GM23248 (cell line): ENCODE measurements at places on chromosomes 6 and 20. TPM values are rescaled to one million over a fixed set of nuclear protein-coding genes. Genes with fewer than 3 reads are reported as not detected.

GRCh38 chr6:22568854-22569253, 512 bp upstream of the HDGFL1 start:
- H3K27ac ChIP-seq, result no peak overlapping the region
- H3K4me1 ChIP-seq, result no peaks in the 10 kb centered on the region
- no peaks in the 10 kb centered on the region for H3K27me3 ChIP-seq
- no peak for DNase-seq

DNA sequence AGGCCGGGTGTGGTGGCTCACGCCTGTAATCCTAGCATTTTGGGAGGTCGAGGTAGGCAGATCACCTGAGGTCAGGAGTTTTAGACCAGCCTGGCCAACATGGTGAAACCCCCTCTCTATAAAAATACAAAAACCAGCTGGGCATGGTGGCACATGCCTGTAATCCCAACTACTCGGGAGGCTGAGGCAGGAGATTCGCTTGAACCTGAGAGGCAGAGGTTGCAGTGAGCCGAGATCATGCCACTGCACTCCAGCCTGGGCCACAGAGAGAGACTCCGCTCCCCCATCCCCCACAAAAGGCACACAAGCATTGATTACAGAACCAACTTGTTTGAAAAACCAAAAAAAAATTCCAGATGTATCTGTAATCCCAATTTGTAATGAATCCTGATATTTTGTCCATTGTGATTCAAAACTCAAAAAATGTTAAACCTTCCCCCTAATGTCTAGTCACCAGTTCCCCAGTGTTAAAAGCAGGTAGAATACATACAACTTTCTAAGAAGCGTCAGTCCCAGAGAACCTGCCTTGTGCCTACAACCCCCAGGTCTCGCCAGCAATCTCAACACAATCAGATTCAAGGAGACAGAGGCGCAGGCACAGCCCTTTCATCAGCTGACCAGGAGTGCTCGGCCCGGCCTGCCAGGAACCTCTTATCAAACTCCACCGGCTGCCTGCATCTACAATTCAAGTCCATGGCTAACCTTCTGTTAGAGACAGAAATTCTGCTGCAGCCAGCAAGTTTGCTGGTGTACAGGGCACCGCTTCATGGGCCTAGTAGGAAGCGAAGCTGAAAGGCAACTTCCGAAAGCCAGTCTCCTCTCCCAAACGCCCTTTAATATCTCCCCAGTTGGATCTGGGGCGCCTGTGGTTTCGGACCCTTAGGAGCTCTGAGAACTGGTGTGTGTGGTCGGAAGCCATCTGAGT, 2.1 kb downstream of the EZR start:
- H3K4me3 ChIP-seq, result peak overlapping the region; percentile 89
- 0 out of 2 replicates have a peak overlapping the region, but pooled peaks have one; percentile 83 for H3K27ac ChIP-seq
- H3K36me3 ChIP-seq, result no peaks in the 10 kb centered on the region
- no peaks in the 10 kb centered on the region for H3K27me3 ChIP-seq
- DNase-seq, result peak; percentile 24
- H3K4me1 ChIP-seq, result peaks cover 25% of the 10 kb centered on the region

GRCh38 chr6:139925894-139926641, 551.6 kb upstream of the CITED2 start:
- H3K27ac ChIP-seq, result no peak overlapping the region
- no peaks in the 10 kb centered on the region for H3K36me3 ChIP-seq
- H3K4me3 ChIP-seq, result no peak overlapping the region
- H3K27me3 ChIP-seq, result no peaks in the 10 kb centered on the region

DNA sequence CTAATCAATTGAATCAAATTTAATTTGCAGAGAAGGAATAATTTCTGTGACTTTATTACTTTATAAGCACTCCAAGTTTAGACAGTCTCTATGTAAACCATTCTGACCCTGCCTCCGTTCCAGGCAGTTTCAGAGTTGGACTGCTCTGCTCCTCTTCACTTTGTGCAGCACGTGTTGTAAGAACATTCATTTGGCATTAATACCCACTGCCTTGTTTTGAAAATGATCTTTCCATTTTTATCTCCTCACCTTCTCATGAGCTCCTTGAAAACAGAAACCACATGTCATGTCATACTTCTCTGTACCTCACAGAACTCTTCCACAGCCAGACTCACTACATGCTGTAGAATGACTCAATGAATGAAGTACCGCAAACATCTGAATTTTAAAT, 25.5 kb downstream of the SLC22A1 start:
- H3K27me3 ChIP-seq, result no peaks in the 10 kb centered on the region
- no peak for DNase-seq
- H3K36me3 ChIP-seq, result no peaks in the 10 kb centered on the region
- no peak overlapping the region for H3K27ac ChIP-seq
- H3K4me1 ChIP-seq, result no peaks in the 10 kb centered on the region

GRCh38 chr20:15703171-15703911, 869.9 kb downstream of the KIF16B start:
- no peak overlapping the region for H3K27ac ChIP-seq
- peak; percentile 84 for DNase-seq
- H3K4me1 ChIP-seq, result peaks cover 14% of the 10 kb centered on the region
- no peaks in the 10 kb centered on the region for H3K27me3 ChIP-seq
- no peak overlapping the region for H3K4me3 ChIP-seq

GRCh38 chr6:106159531-106159940, 73.4 kb downstream of the PRDM1 start:
- H3K27ac ChIP-seq, result peak overlapping the region; percentile 88
- no peaks in the 10 kb centered on the region for H3K36me3 ChIP-seq
- no peak overlapping the region for H3K4me3 ChIP-seq
- H3K27me3 ChIP-seq, result no peaks in the 10 kb centered on the region
- peak; percentile 97 for DNase-seq
- H3K4me1 ChIP-seq, result peaks cover 67% of the 10 kb centered on the region

- H3K27ac ChIP-seq, result peak overlapping the region; percentile 52
- H3K4me3 ChIP-seq, result no peak overlapping the region
- H3K36me3 ChIP-seq, result no peaks in the 10 kb centered on the region
- peaks cover 32% of the 10 kb centered on the region for H3K4me1 ChIP-seq
- DNase-seq, result peak; percentile 93
These were observed 8.4 kb upstream of the NUP153 start for GRCh38 chr6:17714879-17715851.

GRCh38 chr6:139447656-139447975, 73.2 kb upstream of the CITED2 start:
- no peaks in the 10 kb centered on the region for H3K27me3 ChIP-seq
- no peak overlapping the region for H3K27ac ChIP-seq
- no peaks in the 10 kb centered on the region for H3K36me3 ChIP-seq
- H3K4me3 ChIP-seq, result no peak overlapping the region
- H3K4me1 ChIP-seq, result peaks cover 15% of the 10 kb centered on the region

DNA sequence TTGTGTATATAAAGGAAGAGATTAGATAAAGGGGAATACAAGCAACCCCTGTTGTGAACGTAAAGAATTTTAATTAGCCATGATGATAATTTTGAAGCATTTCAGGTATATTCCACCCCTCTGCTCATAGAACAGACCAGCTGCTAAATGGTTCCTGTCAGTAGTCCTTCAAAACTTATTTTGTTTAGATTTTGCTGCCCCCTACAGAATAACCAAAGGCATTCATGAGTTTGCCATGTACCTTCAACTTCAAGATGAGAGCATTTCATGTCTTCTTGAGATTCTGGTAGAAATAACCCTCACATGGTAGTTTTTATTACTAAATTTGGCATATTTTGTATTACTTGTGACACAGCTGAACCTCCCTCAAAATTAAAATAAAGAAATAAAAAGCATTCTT, 1586.7 kb downstream of the HACE1 start:
- no peak overlapping the region for H3K27ac ChIP-seq
- no peaks in the 10 kb centered on the region for H3K27me3 ChIP-seq
- no peaks in the 10 kb centered on the region for H3K4me1 ChIP-seq
- no peak for DNase-seq
- H3K4me3 ChIP-seq, result no peak overlapping the region
- no peaks in the 10 kb centered on the region for H3K36me3 ChIP-seq

- DNase-seq, result peak; percentile 63
- H3K27ac ChIP-seq, result peak overlapping the region; percentile 36
- no peaks in the 10 kb centered on the region for H3K27me3 ChIP-seq
- H3K4me1 ChIP-seq, result peaks cover 36% of the 10 kb centered on the region
- peak overlapping the region; percentile 97 for H3K4me3 ChIP-seq
These were observed 1.3 kb downstream of the HMGA1 start for GRCh38 chr6:34237722-34238584.

GRCh38 chr6:155399745-155400653, 55.6 kb downstream of the NOX3 start:
- no peak for DNase-seq
- H3K4me1 ChIP-seq, result peaks cover 6% of the 10 kb centered on the region
- no peaks in the 10 kb centered on the region for H3K36me3 ChIP-seq
- H3K27ac ChIP-seq, result no peak overlapping the region
- no peaks in the 10 kb centered on the region for H3K27me3 ChIP-seq

DNA sequence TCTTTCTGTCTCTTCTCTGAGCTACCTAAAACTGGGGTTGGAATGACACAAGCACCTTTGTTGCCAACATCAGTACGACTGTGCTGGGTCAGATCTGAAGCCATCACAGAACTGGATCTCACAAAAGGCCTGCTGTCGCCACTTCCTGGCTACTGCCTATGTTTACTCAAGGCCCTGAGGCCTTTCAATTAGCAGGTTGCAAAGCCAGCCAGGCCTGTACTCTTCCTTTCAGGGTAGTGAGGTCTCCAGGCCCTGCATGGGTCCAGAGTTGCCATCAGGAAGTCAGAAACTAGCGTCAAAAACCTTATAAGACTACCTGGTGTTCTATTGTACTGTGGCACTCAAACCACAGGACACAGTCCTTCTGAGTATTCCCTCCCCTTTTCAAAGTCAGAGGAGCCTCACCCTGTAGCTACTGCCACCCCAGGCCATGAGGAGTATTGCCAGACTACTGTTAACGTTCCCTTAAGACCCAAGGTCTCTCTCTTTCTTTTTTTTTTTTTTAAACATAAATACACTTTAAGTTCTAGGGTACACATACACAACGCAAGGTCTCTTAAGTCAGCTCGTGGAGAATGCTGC, 937.4 kb upstream of the GJE1 start:
- no peak overlapping the region for H3K4me3 ChIP-seq
- no peaks in the 10 kb centered on the region for H3K36me3 ChIP-seq
- H3K4me1 ChIP-seq, result no peaks in the 10 kb centered on the region
- no peak for DNase-seq
- no peaks in the 10 kb centered on the region for H3K27me3 ChIP-seq

DNA sequence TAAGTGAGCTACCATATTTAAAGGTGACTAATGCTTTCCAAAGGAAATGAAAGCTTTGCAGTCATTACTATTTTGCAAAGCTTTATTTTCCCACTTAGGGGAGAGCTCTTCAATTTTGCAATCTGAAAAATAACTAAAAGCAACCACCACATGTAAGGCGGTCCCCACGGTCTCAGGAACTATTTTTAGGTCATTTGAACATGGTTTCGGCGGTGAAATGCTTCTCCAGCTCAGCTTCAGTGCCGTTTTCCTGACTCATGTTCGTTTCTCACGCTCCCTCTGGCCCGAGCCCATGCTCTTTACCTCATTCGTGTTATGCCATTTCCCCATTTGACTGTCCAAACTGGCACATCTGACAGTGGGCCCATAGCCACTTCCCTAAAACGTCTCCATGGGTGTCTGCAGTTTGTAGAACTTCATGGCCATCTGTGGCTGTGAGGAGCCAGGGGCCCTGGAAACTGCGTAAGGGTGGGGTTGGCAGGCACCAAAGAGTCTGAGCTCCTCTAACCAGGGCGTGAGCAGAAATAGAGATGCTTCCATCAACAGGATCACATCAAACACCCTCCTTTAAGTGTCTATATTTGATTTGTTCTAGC, 46.5 kb downstream of the ADTRP start:
- peaks cover 13% of the 10 kb centered on the region for H3K4me1 ChIP-seq
- H3K27ac ChIP-seq, result peak overlapping the region; percentile 94
- H3K4me3 ChIP-seq, result peak overlapping the region; percentile 50
- no peaks in the 10 kb centered on the region for H3K27me3 ChIP-seq

GRCh38 chr20:41124451-41125094, 12.8 kb upstream of the PLCG1 start:
- peaks cover 53% of the 10 kb centered on the region for H3K36me3 ChIP-seq
- DNase-seq, result no peak
- no peaks in the 10 kb centered on the region for H3K4me1 ChIP-seq
- H3K27ac ChIP-seq, result no peak overlapping the region
- H3K4me3 ChIP-seq, result no peak overlapping the region
- no peaks in the 10 kb centered on the region for H3K27me3 ChIP-seq

DNA sequence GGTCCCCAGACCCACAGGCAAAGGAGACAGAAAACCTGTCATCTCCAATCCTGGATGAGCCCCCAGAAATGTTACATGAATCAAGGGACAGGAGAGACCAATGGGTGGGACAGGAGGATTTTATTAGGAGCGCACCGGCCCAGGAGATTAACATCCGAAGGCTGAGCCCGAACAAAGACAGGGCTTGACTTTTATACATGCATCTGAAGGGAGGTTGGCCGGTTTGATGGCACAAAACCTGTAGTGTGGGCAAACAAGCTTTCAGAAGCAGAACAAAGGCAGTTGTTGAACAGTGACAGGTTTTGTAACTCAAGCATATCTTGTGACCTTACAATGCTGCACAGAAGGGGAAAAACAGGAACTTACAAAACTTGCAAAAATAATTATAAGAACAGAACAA, 83.9 kb upstream of the GPR6 start:
- no peaks in the 10 kb centered on the region for H3K27me3 ChIP-seq
- no peak overlapping the region for H3K27ac ChIP-seq
- no peak overlapping the region for H3K4me3 ChIP-seq
- H3K4me1 ChIP-seq, result no peaks in the 10 kb centered on the region
- H3K36me3 ChIP-seq, result no peaks in the 10 kb centered on the region
- DNase-seq, result no peak

- no peak overlapping the region for H3K27ac ChIP-seq
- H3K36me3 ChIP-seq, result no peaks in the 10 kb centered on the region
- no peak for DNase-seq
- peaks cover 29% of the 10 kb centered on the region for H3K4me1 ChIP-seq
- H3K27me3 ChIP-seq, result no peaks in the 10 kb centered on the region
- H3K4me3 ChIP-seq, result no peak overlapping the region
These were observed 15.0 kb upstream of the AKIRIN2 start for GRCh38 chr6:87716928-87717614.

GRCh38 chr6:51678905-51679620, 408.4 kb downstream of the PKHD1 start:
- no peak overlapping the region for H3K4me3 ChIP-seq
- H3K36me3 ChIP-seq, result no peaks in the 10 kb centered on the region
- H3K27ac ChIP-seq, result no peak overlapping the region
- H3K4me1 ChIP-seq, result no peaks in the 10 kb centered on the region

HNF4A gene
- not detected in 2 replicates for total RNA-seq

DDO gene
- total RNA-seq, result not detected in 2 replicates

GNMT gene
- not detected in 2 replicates for total RNA-seq

SRSF12 gene
- total RNA-seq, result under 0.01 and 0.65 TPM in 2 replicates

MAPK13 gene
- total RNA-seq, result 3.0 and 6.6 TPM in 2 replicates

NHLRC1 gene
- total RNA-seq, result 2.5 and 3.2 TPM in 2 replicates

COL21A1 gene
- total RNA-seq, result 0.11 TPM in 1 of 2 replicates, not detected in the other

WFDC12 gene
- total RNA-seq, result not detected in 2 replicates

SYNDIG1 gene
- 1.1 and 2.6 TPM in 2 replicates for total RNA-seq

RAD21L1 gene
- total RNA-seq, result not detected in 2 replicates

VIP gene
- total RNA-seq, result 0.32 TPM in 1 of 2 replicates, not detected in the other

CPXM1 gene
- not detected in 2 replicates for total RNA-seq

RIN2 gene
- total RNA-seq, result 48.0 and 48.3 TPM in 2 replicates
